ENCODE measurements at places on chromosomes 3 and 15.

DNA sequence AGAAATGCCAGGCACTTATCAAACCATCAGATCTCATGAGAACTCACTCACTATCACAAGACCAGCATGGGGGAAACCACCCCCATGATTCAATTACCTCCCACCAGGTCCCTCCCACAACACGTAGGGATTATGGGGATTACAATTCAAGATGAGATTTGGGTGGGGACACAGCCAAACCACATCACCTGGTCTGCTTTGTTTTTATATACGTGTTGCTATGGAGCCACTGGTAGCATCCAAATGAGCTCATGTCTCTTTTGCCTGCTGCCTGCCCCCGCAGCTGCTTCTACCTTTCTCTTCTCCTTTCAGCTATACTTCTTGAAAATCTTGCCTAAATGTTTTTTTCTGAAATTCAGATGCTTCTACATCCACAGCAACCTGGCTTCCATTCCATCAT is 26.8 kb upstream of the PCOLCE2 start:
- DNase-seq = no peak

GRCh38 chr3:29754346-29754745 is 473.5 kb downstream of the RBMS3 start:
- no peak for DNase-seq

- no peak for DNase-seq
Measured at GRCh38 chr15:60928970-60929369, 300.1 kb downstream of the RORA start.

GRCh38 chr3:39533226-39533625 is 65.7 kb downstream of the MOBP start:
- DNase-seq = no peak

GRCh38 chr15:54605043-54605442 is 591.7 kb downstream of the RSL24D1 start:
- DNase-seq = no peak

DNA sequence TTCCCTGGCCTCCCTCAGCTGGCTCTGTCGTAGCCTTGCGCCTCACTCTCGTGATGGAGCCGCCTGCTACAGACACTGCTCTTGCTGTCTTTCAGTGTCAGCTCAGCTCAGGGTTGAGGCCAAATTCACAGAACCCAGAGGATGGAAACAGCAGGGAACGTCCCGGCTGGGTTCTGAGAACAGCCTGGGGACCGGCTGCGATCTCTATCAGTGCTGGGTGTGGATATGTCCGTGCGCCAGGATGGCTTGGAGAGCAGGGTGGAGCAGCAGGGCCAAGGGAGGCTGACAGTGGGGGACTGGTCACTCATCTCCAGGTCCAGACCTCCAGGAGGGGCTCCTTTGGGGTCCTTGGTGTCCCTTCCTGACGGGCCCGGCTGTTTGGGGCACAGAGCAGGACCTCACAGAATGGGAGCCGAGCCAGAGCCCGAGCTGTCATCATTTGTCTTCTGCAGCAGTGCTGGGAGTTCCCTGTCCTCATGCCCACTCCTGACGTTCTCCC is 18.4 kb downstream of the KLF15 start:
- no peak for DNase-seq

- no peak for DNase-seq
Measured at GRCh38 chr3:157423337-157423736, 13.3 kb upstream of the PTX3 start.

GRCh38 chr15:90998737-90999136 is 4.4 kb upstream of the PRC1 start:
- no peak for DNase-seq

- DNase-seq = peak; percentile 81
Measured at GRCh38 chr15:66251790-66252684, 1.5 kb downstream of the MEGF11 start.

DNA sequence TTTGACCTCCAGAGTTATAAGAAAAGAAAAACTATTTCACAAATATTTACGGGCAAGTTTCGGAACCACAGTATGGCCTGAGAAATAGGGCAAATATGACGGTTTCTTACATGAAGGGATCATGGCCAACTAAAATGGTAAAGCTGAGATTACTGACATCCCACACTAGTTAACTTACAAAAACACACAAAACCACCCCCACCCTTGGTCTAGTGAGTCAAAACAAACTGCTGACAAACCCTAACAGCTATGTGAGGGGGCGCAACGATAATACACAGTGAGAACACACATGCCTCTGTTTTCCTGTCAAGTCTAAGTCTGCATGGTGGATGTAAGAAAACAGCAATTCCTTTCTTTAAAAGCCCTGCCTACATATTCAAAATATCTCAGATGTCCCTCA is 32.3 kb downstream of the CBLB start:
- DNase-seq = no peak

DNA sequence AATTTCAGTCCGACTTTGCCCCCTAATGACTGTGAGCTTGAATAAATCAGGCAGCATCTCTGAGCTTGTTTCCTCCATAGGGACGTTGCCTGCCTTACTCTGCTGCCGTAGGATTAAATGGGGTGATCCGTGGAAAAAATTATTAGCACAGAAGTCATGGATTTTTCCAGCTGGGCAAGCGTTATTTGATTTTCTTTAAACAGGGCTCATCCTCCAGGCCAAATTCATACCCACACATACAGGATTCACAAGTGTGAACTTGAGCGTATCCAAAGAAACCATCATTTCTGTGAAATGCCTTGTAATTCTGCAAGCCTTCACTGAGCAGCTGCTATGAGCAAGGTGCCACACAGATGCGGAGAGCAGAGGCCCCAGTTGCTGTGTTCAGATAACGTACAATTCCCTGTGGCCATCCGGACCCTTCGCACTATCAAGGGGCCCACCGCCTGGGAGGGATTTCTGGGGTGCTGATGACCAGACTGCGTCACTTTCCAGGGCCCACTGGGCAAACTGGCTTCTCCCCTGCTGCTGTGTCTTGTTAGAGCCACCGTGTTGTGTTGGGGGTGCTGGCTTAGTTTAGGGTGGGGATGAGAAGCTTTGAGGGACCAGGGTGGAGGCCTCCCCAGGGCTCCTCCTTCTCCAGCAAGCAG is 61.4 kb downstream of the MGLL start:
- DNase-seq = no peak

DNA sequence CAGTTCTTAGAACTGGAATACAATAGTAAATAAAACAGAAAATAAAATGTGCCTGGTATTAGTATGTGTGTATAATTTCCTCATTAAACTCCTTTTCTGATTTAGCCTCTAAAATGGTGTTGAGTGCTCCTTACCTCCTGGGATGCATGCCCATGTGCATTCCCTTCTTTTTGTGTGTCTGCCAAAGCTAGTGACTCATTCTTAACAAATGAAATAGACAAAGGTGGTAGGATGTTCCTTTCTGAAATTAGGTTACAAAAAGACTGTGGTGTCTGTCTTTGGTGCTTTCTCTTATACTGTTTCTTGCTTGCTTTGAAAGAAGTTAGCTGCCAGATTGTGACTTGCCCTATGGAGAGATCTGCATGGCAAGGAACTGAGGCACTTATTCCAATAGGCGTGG is 623.7 kb downstream of the GRM7 start:
- DNase-seq = peak; percentile 3

DNA sequence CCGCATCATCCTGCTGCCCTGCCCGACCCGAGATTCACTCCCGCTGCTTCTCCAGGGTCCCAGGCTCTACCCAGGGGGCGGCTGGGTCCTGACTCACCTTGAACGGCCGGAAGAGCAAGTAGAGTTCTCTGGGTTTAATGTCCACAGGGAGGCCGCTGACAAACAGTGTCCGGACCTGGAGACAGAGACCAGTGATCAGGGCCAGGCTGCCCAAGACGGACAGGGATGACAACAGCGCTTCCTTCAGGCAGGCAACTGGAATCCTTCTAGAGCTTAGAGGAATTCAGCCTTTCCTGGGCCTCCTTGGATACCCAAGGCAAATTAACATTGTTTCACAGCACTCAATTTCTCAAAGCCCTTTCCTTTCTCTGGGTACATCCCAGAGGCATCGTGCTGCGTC is 23.9 kb downstream of the RBPMS2 start:
- DNase-seq = no peak

Measured in RWPE1 (cell line).